Smooth muscle cell of the pulmonary artery (primary cell): ENCODE measurements at places on chromosomes 12 and 14. TPM values are rescaled to one million over a fixed set of nuclear protein-coding genes. Genes with fewer than 3 reads are reported as not detected.

The FGFR1OP2 gene
- total RNA-seq: 45.0 and 45.5 TPM in 2 replicates

The DCAF5 gene
- 22.7 and 23.1 TPM in 2 replicates for total RNA-seq

The SLC2A3 gene
- total RNA-seq: 180 and 327 TPM in 2 replicates

The GPR84 gene
- 0.07 and 0.13 TPM in 2 replicates for total RNA-seq

The KCNK10 gene
- total RNA-seq: not detected in 2 replicates

The CEBPE gene
- total RNA-seq: not detected in 2 replicates

The FAM181A gene
- not detected in 2 replicates for total RNA-seq
